ENCODE measurements at places on chromosomes 12 and 14.

GRCh38 chr12:41277100-41277945, 89.2 kb downstream of the PDZRN4 start:
- no peak for DNase-seq

GRCh38 chr14:94421316-94421715, 31.3 kb downstream of the SERPINA11 start:
- no peak for DNase-seq

DNA sequence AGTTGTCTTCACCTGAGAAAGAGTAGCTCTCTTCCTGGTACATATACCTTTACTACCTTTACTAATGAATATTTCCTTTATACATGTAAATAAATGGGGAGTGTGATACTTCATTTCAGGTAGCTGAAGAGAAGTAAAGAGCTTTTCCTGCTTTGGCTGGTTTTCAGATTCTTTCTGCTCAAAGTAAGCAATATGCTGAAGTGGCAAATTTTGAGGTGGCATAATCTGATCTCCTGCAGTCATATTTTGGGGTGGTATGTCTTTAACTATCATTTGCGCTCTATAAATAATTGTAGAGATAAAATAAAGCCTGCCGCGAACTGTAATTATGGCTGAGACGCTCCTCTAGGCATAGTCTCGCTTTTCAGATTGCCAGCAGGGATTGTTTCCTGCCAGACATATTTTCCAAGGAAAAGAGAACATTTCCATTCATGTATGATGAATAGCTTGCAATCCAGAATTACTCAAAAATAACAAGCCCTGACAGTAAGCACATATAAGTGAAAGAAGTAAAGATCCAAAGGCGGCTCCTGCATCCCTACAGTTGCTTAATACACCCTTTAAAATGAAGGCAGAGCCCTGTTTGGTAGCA, 200.7 kb downstream of the C12orf50 start:
- DNase-seq: no peak

- no peak for DNase-seq
Measured at GRCh38 chr12:94941440-94941862, 62.0 kb downstream of the NDUFA12 start.

GRCh38 chr12:27733052-27733656, 22.5 kb downstream of the MRPS35 start:
- DNase-seq: no peak

- no peak for DNase-seq
Measured at GRCh38 chr14:102499401-102500157, 10.0 kb downstream of the ANKRD9 start.

GRCh38 chr12:67382241-67382871, 113.2 kb downstream of the CAND1 start:
- no peak for DNase-seq

GRCh38 chr12:101671157-101671791, 26.2 kb upstream of the CHPT1 start:
- DNase-seq: no peak

- no peak for DNase-seq
Measured at GRCh38 chr12:18932715-18933114, 194.8 kb downstream of the CAPZA3 start.

DNA sequence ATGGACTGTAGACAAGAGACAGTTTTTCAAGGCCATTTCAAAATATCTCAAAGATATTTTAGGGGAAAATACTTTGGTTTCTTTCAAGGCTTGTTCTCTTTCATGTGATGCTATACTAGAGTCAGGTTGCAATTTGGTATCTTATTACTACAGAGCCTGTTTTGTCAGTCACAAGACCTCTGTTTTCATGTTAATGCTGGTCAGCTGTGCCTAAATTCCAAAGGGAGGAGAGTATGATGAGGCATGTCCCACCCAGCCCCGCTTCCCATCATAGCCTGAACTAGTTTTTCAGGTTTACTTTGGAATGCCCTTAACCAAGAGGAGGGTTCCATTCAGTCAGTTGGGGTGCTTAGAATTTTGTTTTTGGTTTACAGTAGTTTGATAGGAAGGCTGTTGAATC, 52.6 kb downstream of the GPHB5 start:
- DNase-seq: no peak

- no peak for DNase-seq
Measured at GRCh38 chr12:120169946-120170345, 24.6 kb downstream of the GCN1 start.

DNA sequence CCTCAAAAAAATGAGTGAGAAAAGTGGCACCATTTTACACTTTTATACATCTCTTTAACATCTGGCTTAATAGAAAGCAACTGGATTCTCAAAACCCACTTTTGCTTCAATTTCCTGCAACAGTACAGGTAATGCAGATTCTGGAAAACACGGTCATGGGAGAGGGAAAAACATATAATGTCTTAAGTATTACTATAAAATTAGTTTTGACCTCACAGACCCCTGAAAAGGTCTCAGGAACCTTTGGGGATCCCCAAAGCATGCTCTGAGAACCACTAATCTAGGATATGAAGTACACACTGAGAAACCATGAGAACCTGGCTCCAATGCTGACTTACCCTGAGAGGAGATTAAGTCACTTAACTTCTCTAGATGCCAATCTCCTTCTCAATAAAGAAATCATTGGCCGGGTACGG, 64.7 kb downstream of the PPP2R5E start:
- no peak for DNase-seq

- DNase-seq: no peak
Measured at GRCh38 chr12:132246997-132247717, 82.2 kb downstream of the GALNT9 start.

DNA sequence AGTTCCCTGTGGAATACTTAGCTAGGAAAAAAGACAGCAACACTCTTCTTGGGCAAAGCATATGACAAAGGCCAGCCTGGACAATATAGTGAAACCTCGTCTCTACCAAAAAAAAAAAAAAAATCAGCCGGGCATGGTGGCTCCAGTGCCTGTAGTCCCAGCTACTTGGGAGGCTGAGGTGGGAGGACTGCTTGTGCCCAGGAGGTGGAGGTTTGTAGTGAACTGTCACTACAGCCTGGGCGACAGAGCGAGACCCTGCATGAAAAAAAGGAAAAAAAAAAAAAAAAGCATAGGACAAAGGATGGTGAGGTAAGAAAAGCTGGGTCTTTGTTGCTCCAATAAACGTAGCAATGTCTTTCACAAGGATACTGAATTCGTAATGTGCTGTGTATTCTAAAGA, 1.1 kb downstream of the TXNDC16 start:
- no peak for DNase-seq

DNA sequence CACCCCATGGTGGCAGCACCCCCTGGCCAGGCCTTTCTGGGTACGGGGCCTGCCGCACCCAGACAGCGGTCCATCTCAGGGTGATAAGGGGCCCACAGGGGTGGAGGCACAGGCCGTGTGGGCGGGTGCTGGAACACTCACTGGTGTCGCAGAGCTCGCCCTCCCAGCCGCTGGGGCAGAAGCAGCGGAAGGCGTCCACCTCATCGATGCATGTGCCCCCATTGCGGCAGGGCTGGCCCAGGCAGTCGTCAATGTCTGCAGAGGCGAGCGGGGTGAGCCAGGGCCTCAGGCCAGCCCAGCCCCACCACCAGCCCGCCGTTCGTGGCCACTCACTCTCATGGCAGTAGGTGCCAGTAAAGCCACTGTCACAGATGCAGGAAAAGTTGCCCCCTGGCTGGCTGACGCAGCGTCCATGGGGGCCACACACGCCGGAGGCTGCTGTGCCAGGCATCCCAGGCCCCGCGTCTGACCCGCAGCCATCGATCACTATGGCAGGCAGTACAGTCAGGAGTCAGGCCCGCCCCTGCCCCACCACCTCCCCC, 19.9 kb downstream of the JAG2 start:
- no peak for DNase-seq

DNA sequence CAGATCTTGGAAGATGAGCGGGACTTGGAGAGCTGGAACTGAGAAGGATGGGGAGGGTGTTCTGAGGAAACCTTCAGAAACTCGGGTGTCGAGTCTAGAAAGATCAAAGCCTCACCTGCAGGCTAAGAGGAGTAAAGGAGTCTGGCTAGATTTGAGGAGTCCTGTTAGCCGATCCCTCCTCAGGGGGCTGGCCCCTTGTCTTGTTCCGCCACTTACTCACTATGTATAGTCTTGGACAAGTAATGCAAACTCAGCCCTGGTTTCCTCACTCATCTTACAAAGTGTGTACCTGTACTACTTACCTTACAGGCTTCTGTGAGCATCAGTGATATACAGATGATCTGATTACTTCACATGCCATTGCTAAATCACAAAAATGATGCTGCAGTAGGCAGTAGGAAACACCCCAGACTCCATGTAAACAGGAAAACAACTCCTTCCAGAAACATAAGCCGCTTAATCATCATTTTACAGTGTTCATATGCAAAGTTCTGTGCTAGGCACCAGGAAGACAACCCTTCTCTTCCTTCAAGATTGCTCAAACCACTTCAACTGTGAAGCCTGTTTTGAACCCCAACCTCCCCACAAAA, 2.0 kb upstream of the SPTLC2 start:
- no peak for DNase-seq

GRCh38 chr12:25366122-25366521, 115.4 kb upstream of the KRAS start:
- DNase-seq: no peak

DNA sequence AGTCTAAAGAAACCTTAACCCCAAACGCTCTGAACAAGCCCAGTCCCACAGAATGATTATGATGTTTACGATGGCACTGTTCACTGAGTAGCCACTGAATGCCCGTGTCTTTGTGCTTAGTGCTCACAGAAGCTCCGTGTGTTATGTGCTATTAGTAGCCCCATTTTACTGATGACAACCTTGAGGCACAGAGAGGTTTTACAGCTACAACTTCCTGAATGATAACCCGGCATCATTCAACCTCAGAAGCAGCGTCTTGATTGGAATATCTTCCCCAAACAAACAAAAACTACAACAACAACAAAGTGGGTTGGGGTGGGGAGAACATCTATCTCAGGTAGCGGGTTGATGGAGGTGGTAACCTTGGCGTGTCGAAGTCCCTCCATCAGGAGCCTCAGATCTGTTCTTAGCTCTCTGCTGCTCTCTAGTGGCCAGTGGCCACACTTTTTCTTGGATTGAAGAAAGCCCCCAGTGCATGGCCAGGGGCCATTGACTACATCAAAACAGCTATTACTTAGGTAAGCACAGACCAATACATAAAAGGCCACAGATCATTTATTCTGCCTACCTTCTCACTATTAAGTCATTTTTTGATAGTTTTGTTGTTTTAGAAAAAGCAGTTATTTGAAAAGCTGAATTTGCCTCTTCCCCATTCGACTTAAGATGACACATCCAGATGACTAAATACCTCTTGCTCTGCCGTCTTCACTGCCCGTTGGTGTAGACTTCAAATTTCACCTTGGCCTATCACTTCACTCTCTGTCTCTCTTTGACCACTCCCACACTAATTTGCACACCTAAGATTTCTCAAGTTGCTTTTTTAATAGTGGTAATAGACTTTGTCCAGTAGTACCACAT, 376.9 kb downstream of the GALC start:
- DNase-seq: no peak

Data from stimulated activated CD4-positive, alpha-beta T cell treated with anti-CD3 and anti-CD28 coated beads, Interleukin-1b, Interleukin-23, amount 100 ng/mL, for 1 hour (primary cell).